ENCODE measurements at places on chromosomes 12 and 14.

DNA sequence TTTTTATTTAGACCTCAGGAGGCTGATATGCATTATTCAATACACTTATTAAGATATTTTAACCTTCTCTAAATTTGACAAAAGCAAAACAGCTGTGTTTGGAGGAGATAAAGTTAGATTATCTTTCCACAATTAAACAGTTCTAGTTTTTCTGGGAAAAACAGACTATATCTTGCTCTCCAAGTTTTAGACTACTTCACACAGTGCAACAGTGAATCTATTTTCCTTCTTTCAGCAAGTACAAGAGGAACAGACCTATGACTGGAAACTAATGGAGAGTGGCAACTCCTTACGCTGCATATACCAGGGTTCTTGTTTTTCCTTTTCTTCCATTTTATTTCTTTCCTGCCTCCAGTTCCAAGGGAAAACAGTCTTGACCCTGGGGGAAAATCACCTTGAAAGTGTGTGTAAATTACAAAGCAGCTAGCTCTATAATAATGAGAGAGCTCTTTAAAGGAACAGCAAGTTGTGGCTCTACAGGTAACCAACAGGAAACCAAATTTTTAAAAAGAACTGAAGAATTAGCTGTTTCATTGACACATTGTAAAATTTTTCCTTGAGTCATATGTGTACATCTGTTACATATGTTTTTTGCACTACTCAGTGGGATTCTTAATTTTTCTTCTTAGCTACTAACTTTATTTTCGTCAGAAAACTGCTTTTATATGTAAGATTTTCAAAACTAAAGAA, 27.4 kb downstream of the DNM1L start:
- DNase-seq: no peak

DNA sequence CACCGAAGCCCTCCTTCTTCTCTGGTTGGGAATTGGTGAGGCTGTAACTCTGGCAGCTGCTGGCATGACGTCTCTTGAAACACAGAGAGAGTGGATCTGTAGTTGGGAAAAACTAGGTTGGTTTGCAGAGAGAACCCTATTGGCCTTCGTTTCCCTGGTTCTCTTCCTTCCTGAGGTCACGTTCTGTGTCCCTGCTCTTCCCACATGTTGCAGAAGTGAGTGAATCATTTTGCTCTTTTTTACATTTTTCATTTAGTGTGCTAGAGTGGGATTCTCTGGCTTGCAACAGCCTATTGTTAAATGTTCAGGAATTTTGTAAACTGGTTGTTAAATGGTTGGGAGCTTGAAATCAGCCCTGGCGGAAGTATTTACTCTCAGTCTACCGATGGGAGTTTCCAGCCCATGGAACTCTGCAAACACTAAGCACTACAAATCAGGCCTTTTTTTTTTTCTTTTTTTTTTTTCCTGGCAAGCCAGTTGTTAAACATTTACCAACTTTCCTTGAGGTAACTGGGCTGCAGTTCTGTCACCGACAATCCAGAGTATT, 26.8 kb upstream of the CKAP4 start:
- no peak for DNase-seq

GRCh38 chr14:52299692-52300278, 14.3 kb upstream of the PTGER2 start:
- no peak for DNase-seq

GRCh38 chr14:20428010-20428365, 8.0 kb downstream of the KLHL33 start:
- no peak for DNase-seq

GRCh38 chr12:113204804-113205203, 16.5 kb upstream of the TPCN1 start:
- no peak for DNase-seq

DNA sequence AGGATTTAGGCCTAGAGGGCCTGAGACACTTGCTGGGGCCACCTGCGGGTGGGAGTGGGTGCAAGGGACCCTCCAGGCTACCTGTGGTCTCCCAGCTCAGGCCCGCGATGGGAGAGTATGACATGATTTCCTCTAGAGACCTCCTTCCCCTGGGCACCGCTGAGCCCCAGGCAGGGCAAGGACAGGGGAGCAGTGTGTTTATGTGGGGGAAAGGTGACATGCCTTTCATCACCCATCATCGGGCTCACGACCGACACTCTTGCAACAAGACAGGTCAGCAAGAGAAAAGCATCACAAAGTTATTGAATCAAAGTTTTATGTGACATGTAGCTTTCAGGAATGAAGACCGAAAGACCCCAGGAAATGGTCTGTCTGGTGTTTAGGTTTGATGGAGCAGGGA, 19.9 kb downstream of the SH2B3 start:
- DNase-seq: no peak

GRCh38 chr14:51822499-51822898, 37.9 kb upstream of the GNG2 start:
- DNase-seq: no peak

GRCh38 chr12:129312048-129312447, 458.8 kb downstream of the GLT1D1 start:
- no peak for DNase-seq

DNA sequence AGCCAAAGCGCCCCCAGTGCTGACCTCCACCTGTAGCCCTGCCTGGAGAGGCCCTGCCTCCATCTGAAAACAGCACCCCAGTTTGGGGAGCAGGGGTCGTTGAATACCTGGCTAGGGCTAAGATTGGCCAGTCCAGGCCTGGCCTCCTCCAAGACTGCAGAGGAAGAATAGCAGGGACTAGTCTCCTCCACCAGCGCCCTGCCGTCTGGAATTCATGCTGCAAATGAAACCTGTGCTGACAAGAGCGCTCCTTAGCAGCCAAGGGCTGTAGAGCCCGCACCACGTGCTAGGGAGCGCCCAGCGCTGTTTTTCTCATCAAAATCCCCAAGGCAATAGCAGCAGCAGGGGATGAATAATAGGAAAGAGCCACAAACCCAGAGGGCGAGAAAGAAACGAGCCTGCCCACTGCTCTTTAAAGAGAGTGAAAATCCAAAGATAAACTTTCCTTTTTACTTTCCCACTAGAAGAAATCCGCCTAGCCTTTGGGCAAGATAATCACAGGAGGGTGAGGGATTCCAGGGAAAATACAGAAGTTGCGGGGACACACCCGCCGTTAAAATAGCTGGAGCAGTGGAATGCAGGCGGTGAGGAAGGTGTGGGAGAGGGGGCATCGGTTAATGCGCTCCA, 3.3 kb downstream of the COL2A1 start:
- no peak for DNase-seq

DNA sequence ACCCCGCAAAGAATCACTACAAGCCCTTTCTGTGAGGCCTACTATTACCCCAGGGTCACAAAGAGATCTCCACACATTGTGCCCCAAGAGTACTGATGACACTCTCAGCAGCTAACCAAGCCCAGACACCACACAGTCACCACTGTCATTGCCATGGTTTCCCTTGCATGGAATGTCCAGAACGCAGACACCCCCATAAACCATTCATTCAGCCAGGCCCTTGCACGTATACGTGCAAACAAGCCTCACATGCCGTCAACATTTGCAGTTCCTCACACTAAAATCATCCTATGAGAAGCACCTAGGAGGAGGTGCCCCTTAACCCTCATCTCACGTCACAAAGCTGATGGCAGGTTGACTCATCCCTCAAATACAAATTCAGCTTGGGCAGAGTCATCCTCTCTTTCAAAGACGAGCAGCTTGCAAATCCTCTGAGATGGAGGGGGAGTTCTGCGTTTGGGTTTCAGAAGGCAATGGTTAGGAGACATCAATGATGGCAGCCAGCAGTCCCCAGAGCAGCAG, 17.1 kb upstream of the KRT77 start:
- DNase-seq: no peak

GRCh38 chr14:51356381-51356780, 116.3 kb downstream of the TMX1 start:
- no peak for DNase-seq

- no peak for DNase-seq
Measured at GRCh38 chr12:19915392-19916195, 452.7 kb upstream of the PDE3A start.

GRCh38 chr14:104334424-104335161, 196.2 kb downstream of the KIF26A start:
- DNase-seq: peak; percentile 68

- DNase-seq: no peak
Measured at GRCh38 chr12:64618953-64619590, 8.8 kb downstream of the RASSF3 start.

- DNase-seq: no peak
Measured at GRCh38 chr12:42326541-42327226, 717 bp downstream of the PPHLN1 start.

DNA sequence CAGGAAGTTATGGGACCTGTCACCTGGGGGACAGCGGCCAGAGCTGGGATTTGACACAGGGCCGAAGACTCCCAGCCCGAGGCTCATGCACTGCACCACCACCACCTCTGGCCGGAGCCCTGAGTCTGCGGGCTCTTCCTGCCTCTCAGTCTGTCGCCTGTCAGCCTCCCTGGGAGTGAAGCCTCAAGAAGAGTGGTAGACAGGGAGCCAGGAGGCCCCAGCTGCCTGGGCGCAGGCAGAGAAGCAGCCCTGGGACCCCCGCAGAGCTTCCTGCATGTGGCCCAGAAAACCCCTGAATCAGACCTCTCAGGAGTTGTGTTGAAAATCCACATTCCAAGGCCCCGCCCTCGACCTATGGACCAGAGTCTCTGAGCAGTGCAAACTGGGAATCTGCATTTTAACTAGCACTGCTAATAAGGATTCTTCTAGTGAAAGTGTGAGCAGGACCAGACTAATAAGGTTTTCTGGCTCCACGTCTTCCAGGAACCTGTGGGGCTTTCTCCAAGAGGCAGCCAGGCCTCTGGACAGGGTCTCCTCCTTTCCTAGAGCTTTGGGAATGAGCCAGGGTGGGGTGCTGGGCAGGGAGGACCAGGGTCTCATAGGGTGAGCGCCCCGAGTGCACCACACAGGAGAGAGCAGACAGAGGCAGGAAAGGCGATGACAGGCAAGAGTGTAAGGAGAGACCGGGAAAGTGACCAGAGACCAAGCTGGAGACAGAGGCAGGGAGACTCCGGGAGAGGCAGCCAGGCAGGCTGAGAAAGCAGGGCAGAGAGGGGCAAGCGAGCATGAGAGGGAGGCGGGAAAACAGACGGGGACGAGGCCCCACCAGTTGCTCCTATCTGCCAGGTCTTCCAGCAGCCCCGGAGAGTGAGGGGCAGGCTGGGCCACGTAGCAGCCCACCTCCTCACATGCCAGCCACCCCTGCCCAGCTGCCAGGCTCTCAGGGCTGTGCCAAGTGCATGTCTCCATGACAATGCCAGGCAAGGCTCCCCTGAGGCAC, 112.4 kb downstream of the BCL11B start:
- peak; percentile 64 for DNase-seq

GRCh38 chr14:72517736-72518135, 376.2 kb downstream of the DPF3 start:
- DNase-seq: no peak

- DNase-seq: no peak
Measured at GRCh38 chr12:44003721-44004120, 167.8 kb downstream of the TMEM117 start.

DNA sequence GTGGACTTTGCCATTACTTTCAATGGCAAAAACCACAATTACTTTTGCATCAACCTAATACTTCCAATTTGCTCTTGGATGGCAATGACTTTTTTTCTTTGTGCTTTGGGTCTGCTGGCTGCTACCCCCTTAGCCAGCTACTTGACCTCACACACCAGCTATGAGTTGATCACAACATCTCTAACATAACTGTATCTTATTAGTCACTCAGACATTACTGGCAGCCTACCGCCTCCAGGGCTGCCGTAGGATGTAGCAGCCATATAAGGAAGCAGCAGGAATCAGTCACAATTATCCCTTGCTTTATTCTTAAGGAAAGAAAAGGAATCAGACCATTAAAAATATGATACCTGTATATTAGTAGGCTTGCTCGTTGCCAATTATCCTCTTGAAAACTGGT, 260.5 kb downstream of the ADAMTS20 start:
- DNase-seq: no peak

DNA sequence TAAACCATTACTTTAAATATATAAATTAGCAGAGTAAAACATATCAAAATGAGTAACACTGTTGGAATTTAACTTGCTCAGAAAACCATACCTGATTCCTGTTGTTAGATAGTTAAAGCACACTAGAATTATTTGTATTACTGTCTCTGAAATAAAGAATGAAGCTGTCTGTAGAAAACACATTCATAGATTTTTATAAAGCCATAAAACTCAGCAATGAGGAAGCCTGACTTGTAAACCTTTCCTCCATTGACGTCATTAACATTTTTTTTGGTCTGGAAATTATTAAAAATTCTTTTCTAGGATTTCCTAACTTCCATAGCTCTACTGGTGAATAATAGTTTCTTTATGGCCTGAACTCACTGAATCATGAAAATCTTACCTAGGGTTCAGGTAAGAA, 147.6 kb downstream of the BRMS1L start:
- no peak for DNase-seq

- peak; percentile 31 for DNase-seq
Measured at GRCh38 chr12:12736759-12737676, 19.9 kb downstream of the CDKN1B start.

DNA sequence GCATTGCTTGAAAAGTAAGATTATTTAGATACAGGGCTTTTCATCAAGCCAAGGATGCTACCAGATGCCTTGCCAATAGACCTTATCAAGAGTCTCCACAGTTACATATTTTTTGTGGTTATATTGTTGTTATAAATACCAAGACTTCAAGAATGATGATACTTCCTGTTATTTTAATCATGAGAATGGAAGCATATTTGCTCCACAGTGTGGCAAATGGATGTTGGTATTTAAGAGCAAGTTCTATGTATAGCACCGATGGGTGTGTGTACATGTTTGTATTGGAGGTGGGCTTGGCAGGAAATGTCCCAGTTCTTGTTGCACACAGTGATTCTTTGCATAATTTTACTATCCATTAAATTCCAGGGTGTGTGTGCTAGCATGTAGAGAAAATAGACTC, 4.4 kb upstream of the NID2 start:
- no peak for DNase-seq

- no peak for DNase-seq
Measured at GRCh38 chr12:68884251-68884650, 48.7 kb downstream of the CPM start.

- DNase-seq: no peak
Measured at GRCh38 chr12:55686366-55687010, 21.2 kb downstream of the ITGA7 start.

- DNase-seq: no peak
Measured at GRCh38 chr12:67920413-67920812, 68.8 kb upstream of the IFNG-AS1 start.
